ENCODE measurements at places on chromosomes 7 and 10.
A peak's percentile ranks its signal among the peaks of the same experiment; 100 is the strongest.

- no peak for DNase-seq
Measured at GRCh38 chr10:90787393-90788198, 70.2 kb downstream of the HTR7 start.

DNA sequence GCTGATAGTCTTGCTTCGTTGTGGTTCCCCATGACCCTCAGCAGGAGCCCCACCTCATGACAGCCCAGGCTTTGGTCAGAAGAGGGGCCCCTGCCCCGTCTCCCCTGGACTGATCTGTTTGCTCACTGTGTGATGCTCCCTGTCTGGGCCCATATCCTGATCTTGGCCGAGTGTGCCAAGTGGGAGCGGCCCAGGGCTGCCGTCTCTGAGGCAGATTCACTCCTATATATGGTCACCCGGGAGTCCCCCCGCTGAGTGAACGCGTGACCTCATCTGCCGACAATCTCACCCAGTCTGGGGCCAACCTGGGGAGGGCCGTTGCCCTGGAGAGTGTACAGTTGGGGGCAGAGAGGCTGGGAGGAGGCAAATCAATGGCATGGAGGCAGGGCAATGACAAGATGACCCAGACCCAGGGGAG lies 34.5 kb downstream of the PPIF start:
- no peak for DNase-seq

GRCh38 chr10:60914690-60915141 lies 29.3 kb downstream of the RHOBTB1 start:
- no peak for DNase-seq

DNA sequence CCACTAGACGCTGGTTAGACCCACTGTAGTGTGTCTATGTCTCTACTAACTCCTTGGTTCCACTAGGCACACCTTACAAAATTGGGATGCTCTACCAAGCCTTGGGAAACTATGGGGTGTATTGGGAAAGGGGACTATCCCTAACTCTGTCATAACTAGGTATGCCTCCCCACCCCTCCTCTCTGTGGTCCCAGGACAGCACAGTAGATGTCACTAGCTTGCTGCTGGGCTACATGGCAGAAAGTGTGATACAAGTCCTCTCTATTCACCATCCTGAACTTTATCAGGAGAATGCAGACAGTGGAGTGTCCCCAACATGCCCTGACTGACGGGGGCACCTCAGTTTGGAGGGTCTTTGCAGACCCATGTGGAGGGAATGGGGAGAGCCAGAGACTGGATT lies 30.3 kb upstream of the TMEM273 start:
- DNase-seq: no peak

DNA sequence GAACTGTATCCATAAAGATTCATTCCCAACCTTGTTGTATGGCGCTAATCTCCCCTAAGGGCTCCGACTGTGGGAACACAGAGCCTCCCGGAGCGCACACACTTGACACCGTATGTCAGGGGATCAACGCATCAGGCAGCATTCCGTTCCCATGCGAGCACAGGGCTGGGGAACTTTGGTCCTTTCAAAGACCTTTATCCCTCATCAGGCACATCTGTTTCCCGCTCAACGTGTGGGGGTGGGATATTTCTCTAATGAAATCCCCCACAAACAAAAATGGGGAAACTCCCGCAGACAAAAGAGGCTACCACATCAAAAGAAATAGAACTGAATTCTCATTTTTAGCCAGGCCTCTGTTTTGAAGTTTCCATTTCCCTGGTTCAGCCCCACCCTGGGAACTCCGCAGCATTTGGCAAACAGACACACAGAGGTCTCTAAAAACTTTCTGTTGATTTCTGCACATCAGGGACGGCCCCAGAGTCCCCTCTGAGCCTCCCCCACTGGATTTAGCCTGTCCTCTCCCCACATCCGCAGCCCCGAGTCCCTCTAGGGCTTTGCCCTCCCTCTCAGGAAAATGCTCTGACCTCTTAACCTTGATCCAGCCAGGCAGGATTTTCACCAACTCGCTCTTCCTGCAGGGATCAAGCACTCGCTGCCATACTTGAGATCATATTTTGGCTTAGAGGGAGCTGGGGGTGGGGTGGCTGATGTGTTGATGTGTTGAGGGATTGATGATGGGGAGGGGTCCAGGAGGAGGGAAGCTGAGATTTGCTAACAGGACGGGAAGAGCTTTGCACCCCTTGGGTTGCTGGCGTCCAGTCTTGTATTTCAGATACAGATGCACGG lies 6.6 kb downstream of the CPA5 start:
- DNase-seq: no peak

- no peak for DNase-seq
Measured at GRCh38 chr7:17038160-17038782, 156.5 kb upstream of the AGR3 start.

- no peak for DNase-seq
Measured at GRCh38 chr7:105655500-105656380, 74.4 kb upstream of the EFCAB10 start.

- no peak for DNase-seq
Measured at GRCh38 chr7:140562926-140563481, 77.6 kb downstream of the DENND2A start.

DNA sequence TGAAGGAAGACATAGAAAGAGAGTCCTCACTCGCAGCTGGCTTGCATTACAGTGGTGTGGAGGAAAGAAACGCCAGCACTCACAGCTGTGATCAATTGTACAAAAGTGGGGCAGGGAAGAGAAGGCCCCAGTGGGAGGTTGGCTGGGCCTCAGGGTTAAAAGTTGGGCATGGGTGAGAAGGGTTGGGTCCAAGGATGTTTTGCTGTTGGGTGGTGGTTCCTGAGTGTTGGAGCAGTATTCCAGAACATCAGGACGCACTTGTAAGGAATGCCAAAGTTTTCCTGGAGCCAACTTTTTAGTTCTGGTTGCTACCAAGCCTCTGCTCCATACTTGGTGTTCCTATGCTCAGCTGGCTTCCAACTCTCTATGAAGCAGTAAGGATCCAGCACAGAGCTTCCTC lies 55.4 kb upstream of the MKRN1 start:
- DNase-seq: no peak

GRCh38 chr7:27188386-27189294 lies 3.6 kb upstream of the HOXA11 start:
- DNase-seq: no peak

- DNase-seq: no peak
Measured at GRCh38 chr10:5983774-5984173, 6.4 kb upstream of the IL15RA start.

DNA sequence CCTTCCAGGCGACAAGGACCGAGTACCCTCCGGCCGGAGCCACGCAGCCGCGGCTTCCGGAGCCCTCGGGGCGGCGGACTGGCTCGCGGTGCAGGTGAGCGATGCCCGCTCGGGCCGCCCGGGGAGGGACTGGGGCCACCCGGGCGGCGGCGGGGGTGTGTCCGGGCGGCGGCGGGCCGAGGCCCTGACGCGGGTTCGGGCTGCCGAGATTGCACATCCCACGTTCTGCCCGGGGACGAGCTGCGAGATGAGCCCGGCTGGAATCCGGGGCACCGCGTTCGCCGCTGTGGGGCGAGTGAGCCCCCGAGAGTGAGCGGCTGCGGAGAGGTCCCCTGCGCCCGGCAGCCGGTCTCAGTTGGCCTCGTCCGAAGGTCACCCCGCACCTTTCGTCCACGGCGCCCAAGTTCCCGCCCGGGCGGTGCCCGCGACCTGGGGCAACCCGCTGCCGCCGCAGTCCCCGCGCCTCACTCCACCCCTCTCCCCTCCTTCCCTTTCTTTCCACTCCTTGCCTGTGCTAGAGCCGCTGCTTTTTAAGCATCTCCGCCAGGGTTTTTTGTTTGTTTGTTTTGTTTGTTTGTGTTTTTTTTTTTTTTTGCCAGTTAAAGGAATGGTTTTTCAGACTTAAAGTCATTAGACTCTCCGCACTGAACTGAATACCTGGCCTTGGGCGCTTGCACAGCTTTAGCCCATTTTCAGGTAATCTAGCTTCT lies 515 bp downstream of the RALA start:
- DNase-seq: peak; percentile 10

DNA sequence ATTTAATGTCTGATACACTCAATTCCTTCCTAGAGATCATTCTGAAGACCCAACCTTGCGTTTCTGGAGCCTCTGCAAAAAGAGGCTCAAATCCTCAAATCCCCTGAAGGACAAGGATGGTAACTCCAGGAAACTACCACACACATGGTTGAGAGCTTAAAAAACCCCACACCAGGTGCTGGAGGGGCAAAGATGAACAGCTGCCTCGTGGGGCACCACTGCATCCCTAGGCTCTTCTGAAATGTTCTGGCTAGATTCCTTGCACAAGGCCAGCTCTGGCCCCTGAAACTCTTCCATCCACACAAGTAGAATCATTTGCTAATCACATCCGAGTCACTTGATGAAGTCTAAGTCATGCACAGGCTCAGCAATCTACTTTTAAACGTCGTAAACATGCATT lies 286.6 kb downstream of the ELMO1 start:
- no peak for DNase-seq

- DNase-seq: no peak
Measured at GRCh38 chr7:24442170-24442777, 131.0 kb upstream of the PALS2 start.
